A172 (cell line): ENCODE measurements at places on chromosomes 1 and 21.

DNA sequence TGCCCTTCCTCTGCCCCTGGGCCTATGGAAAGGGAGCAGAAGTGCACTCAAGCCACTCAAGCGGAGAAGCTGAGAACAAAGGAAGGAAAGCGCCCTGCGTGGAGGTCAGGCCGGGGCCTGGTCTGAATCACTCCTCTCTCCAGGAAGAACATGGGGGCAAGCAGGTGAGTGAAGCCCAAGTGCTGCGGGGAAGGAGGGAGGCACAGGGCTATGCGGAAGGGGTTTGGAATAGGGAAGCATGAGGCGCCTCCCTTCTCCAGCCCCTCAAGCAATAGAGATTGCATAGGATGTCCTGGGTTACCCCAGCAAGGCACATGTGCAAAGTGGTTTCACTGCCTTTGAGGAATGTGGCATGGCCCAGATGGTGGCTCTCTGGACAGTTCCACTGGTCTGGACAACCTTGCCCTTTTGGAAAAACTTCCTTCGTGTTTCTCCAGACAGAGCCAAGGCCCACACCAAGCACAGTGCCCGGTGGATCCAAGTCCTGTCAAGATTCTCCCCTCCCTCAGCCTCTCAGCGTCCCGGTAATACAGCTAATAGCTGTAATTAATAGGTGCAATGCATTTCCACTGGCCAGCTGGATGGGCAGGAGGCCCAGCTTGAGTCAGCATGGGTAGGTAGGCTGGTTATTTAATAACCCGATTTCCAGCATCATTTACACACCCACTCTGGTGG is 13.7 kb downstream of the BLACAT1 start:
- no peak for DNase-seq

DNA sequence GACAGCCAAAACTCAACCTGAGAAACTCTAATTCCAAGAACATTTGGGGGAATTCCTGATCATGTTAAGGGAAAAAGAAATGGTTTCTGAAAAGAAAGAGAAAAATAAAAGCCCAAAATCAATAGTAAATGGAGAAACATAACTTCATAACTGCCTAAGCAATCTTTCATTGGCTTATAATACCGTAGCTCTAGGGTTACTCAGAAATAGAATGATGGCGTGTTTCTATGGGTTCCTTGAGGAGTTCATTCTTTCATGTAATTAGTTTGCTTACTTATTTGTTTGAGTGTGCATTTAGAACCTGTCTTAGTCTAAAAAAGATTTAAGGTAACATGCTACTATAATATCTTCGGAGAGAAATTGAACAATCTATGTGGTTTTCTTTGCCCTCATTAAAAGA is 37.5 kb upstream of the FBXO28 start:
- no peak for DNase-seq

GRCh38 chr1:179129702-179130473 is 48.0 kb downstream of the TOR3A start:
- peak; percentile 74 for DNase-seq

DNA sequence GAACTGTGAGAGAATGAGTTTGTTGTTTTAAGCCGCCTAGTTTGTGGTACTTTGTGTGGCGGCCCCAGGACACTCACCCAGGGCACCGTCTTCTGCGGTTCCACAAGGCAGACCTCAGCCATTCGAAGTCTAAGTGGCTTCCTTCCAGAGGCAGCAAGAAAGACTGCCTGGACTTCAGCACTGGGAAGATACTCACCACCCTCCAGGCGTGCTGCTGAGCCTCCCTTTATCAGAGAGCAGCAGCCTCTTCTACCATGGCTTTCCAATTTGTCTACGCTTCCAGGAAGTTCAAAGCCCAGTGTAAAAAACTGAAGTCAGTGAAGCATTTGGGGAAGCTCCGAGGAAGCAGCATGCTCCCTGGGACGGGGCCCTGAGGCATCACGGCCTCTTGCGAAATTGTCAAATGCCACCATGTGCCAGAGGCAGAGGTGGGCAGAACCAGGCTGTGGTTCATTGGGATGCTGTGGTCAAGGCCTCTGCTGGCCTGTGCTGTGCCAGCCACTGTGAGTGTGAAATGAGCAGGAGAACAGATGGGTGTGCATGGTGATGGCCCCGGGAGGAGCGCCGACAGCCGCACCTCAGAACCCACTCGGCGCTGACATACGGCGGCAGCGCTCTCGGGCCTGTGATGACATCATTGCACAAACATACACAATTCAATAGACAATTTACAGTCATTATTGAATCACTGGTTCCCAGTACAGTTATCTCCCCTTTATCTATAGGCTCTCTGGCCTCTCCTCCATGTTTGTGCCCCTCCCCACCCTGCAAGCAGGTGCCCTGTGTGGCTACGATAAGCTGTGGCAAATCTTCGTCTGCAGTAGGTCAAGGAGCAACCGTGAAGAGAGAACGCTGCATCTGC is 110.4 kb downstream of the PDE9A start:
- no peak for DNase-seq

DNA sequence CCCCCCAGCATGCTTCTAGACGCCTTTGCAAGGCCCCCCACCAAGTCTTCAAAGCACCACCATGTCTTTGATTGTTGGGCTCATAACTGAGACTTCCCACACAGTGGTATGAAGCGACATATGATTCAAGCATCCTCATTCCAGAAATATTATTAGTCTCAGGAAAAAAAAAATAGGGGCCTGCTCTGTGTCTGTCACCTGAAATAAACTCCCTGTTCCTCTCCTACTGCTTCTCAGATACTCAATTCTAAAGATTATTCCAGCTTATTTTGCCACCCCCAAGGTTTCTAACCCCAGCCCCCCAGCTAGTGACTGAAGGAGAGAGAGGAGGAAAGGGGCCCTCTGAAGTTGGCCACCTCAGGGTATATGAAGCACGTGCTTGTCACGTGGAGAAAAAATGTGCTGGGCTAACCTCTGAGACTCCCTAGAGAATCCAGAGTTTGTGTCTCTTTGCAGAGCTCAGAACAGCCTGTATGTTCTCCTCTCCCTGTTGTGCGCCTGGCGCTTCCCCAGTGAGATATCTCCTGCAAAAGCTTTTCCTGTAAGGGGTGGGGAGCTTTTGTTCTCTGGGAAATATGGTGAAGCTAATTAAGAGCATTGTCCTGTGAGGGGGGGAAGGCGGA is 35.9 kb upstream of the RASAL2 start:
- DNase-seq: peak; percentile 18

DNA sequence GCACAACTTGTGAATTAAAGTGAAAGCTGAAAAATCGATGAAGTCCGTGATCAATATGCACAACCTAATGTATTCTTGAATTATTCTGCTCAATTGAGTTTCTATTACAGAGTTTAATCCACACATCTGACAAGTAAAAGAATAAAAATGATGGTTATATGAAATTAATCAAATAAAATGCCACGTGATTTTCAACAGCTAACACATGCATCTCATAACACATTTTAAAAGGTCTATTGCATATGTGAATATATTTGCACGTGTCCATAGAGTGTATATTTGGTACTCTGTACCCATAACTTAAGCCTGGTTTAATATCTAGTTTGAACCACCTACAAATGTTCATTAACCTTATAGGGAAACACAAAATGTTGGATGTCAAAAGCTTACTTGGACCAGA is 266.2 kb downstream of the NTNG1 start:
- no peak for DNase-seq

GRCh38 chr21:42839271-42840231 is 39.8 kb downstream of the WDR4 start:
- DNase-seq: no peak

- no peak for DNase-seq
These were observed 1.4 kb downstream of the MMEL1 start for GRCh38 chr1:2631136-2632050.

DNA sequence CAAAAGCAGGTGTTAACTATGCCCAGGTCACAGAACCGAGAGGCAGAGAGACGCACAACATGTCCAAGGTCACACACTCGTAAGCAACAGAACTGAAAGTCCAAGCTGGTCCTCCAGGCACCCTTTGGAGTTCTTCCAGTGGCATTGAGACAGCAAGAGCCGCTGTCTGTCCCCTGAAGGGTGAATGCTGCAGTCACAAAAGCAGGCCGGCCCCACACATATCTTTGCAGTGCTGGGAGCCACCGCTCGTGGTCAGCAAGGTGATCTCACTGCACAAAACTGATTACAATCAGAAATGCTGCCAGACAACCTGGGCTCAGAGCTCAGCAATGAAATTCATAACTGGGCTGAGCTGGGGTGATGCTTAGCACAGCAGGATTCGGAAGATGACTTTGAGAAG is 47.4 kb upstream of the RAB4A start:
- DNase-seq: no peak

GRCh38 chr1:83950106-83950661 is 48.7 kb downstream of the TTLL7 start:
- DNase-seq: no peak

- DNase-seq: no peak
These were observed 255.5 kb downstream of the CTH start for GRCh38 chr1:70666381-70667140.

- no peak for DNase-seq
These were observed 48.4 kb downstream of the B3GALNT2 start for GRCh38 chr1:235455823-235456222.

DNA sequence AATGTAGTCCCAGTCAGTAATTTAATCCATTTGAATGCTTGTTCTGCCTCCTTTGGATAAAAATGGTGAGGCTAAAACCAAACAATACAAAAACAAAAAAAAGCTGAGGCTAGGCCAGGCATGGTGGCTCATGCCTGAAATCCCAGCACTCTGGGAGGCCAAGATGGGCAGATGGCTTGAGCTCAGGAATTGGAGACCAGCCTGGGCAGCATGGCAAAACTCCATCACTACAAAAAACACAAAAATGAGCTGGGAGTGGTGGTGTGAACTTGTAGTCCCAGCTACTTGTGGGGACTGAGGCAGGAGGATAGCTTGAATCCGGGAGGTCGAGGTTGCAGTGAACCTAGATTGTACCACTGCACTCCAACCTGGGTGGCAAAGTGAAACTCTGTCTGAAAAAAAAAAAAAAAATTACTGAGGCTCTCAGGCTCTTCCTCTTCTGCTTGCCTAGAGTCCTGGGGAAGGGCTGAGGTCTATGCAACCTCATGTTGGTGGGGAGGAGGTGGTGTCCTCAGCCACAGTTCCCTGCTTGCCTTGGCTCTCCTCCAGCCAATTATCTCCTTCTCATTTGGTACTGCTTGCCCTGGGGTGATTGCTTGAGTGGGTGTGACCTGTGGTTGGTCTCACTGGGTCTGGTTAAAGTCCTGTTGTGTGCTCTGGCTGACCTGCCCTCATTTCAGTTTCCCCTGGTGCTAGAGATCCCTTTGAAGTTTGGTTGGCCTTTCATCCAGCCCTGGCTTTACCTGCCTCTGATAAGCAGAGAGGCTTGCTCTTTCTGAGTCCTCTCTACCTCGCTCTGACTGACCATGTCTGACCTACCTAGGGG is 20.9 kb downstream of the S1PR1 start:
- peak; percentile 25 for DNase-seq

DNA sequence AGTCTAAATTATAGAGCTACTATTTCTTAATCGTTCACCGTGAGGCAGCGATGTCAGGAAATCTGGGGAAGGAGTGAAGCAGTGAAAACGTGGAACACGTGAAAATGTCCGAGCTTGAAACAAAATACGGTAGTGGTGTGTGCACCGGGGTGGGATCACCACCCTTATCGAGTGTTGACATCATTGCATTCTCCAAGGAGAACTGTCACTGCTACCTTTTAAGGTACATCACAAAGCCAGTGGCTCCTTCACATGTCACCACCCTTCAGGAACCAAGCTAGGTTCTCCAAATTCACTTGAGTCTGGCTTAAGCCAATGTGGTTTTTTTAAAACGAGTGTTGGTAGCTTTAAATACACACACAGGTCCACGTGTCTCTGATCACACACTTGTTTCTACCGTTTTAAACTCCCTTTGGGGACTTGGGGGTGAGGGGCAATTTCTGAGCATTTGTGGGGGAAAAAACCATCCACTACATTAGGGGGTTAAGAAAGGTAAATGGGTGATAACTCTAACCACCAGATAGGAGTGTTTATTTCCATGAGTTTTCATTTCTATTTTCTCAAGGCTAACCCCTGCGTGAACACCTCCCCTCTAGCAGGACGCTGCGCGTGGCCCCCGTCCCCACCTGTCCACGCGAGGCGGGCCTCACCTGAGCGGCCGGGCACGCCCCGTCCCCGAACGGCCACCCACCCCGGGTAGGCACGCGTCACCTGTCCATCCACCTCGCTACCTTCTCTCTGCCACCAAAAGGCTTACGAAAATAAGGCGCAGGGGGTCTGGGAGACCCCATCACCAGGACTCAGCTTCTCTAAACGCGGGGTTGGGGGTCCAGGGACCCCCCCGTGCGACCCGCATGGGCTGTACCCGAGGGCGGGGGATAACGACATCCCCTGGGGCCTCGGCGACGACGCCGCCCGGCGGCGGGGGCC is 978 bp downstream of the PRDM15 start:
- DNase-seq: no peak

GRCh38 chr1:177392336-177392735 is 221.6 kb downstream of the BRINP2 start:
- no peak for DNase-seq

DNA sequence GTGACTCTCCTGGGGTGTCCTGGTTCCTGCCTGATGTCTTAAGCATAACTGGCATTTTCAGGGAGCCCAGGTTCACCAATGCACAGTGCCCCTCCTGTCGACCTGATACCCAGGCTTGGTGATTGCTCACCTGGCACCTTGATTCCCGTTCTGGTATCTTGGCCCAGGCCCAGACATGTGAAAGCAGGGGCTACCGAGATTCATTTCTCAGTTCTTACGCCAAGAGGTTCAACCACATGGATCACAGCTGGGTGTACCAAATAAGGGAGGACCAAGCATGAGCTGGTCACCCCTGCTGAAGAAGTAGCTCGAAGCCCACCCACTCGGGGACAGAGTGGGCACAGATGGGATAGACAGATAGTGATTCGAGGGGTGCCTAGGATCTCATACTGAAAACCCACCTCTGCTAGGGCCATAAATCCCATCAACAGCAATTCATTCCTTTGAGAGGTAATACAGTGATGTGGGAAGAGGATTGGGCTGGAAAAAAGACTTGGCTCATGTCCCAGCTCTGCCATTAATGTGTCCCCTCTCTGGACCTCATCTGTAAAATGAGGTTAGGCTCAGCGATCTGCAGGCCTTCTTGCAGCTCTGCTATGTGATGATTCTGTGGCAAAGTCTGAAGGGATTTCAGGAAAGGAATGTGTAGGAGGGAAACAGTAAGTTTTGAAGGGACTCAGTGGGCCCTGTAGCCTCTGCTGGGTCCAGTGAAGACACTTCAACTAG is 2.7 kb downstream of the EPHX1 start:
- no peak for DNase-seq

DNA sequence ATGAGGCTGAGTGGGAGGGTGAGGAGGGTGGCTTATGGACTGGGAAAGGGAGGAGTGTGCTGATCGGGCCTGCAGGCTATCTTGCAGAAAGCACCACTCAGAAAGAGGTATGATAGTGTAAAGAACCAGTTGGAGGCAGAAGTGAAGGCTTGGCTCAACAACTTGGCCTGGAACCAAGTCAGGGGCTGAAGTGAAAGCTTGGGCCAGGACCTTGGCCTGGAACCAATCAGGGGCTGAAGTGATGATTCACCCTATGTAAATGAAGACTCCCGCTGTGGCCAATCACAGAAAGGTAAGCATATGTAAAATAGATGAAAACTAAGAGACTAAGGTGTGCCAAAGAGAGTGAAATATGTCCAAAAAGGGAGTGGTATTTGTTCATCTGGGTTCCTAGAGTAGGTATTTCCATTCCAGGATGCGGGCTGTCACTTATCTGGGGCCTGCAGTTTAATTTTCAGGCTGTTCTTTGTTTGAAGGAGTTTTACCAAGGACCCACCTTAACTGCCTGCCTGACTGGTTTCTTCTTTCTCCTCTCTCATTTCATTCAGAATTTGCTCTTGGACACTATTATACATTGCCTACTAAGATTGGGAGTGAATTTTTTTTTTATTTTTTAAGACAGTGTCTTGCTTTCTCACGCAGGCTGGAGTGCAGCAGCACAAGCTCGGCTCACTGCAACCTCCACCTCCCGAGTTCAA is 5.1 kb upstream of the RFX5 start:
- DNase-seq: peak; percentile 39
